ENCODE measurements at places on chromosomes 13 and 19.
A peak's percentile ranks its signal among the peaks of the same experiment; 100 is the strongest.

DNA sequence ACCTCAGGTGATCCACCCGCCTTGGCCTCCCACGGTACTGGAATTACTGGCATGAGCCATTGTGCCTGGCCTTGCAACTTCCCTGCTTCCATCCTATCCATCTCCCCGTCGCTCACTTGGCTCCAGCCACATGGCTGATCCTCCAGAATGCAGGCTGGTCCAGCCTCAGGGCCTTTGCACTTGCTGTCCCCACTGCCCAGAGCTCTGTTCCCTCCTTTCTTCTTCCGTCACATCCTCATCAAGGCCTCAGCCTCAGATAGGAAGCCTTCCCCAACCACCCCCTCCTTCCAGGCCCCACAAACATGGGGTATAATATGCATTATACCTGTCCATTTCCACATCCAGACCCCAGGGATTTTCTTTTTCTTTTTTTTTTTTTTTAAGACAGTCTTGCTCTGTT, 16.2 kb downstream of the MAST3 start:
- no peak for DNase-seq

DNA sequence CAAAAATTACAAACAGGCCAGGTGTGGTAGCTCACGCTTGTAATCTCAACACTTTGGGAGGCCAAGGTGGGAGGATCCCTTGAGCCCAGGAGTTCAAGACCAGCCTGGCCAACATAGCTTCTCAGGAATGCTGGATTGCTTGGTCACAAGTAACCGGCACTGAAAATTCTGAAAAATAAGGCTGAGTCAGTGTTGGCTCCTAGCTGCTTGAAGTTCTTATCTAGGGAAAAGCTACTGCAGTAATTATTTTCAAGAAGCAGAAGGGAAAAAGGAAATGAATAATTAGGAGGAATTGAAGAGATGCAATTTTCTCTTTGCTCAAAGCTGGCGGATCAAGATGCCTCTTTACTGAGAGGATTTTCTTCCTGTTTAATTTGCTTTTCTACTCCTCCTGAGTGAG, 75.0 kb upstream of the GTF3A start:
- DNase-seq: no peak

DNA sequence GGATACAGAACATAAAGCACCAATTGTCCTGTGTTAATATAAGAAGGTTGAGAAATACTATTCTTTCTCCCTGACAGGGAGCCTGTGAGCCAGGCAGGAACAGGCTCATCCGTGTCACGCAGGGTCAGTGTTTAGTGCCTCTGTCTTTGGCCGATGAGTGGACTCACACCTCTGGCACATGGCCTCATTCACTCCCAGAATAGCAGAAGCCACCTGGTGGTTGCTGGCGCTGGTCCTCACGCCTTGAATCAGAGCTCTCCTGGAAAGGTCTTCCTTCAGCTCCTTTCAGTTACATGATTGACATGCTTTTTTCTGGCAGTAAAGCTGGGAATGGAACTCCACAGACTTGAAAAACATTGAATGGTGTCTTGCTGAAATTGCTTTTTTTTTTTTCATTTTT, 28.1 kb upstream of the SIAH3 start:
- peak; percentile 86 for DNase-seq

GRCh38 chr13:81762449-81762848, 1421.5 kb upstream of the SPRY2 start:
- DNase-seq: no peak

DNA sequence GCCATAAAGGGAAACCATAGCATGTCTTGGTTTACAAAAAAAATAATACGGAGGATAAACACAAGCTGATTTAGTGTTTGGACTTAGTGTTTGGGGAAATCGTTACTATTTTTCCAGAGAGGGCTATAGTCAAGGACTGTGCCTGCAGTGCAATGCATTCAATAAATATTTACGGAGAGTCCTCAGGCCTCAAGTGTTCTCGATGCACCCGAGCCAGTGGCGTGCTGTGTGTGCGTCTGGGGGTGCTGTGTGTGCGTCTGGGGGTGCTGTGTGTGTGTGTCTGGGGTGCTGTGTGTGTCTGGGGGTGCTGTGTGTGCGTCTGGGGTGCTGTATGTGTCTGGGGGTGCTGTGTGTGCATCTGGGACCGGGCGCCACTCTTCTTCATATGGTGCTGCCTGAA, 71.7 kb upstream of the GTF3A start:
- no peak for DNase-seq
